Posterior cingulate gyrus (tissue), 11 donors: ENCODE measurements at places on chromosomes 5 and 9.

GRCh38 chr9:96344458-96345180 lies 38.9 kb downstream of the SLC35D2 start:
- peak; percentile 90 for DNase-seq

DNA sequence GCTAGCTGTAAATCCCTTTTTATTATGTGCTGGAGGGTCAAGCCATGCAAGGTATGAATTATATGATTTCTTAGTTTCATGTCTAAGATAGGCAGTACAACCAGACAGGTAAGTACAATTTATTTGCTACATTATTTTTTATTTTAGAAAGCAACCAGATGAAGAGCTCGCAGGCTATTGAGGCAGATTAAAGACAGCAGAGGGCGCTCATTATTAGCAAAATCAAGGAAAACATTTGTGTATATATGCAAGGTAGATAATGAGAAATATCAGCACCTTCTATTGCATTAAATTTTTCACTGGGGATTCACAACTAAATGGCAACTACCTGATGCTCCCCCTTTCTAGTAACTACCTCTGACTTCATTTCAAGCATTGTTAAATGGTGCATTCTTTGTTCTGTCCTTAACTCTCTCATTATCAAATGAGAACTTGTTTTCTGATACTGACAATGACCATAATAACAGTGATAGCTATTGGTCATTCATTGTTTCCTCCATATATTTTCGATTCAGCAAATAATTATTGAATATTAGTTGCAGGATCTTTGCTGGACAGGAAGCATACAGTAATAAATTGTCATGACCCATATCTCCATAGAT lies 8.6 kb downstream of the SCGB3A2 start:
- DNase-seq = no peak

GRCh38 chr9:91978740-91979414 lies 28.8 kb upstream of the ROR2 start:
- no peak for DNase-seq

DNA sequence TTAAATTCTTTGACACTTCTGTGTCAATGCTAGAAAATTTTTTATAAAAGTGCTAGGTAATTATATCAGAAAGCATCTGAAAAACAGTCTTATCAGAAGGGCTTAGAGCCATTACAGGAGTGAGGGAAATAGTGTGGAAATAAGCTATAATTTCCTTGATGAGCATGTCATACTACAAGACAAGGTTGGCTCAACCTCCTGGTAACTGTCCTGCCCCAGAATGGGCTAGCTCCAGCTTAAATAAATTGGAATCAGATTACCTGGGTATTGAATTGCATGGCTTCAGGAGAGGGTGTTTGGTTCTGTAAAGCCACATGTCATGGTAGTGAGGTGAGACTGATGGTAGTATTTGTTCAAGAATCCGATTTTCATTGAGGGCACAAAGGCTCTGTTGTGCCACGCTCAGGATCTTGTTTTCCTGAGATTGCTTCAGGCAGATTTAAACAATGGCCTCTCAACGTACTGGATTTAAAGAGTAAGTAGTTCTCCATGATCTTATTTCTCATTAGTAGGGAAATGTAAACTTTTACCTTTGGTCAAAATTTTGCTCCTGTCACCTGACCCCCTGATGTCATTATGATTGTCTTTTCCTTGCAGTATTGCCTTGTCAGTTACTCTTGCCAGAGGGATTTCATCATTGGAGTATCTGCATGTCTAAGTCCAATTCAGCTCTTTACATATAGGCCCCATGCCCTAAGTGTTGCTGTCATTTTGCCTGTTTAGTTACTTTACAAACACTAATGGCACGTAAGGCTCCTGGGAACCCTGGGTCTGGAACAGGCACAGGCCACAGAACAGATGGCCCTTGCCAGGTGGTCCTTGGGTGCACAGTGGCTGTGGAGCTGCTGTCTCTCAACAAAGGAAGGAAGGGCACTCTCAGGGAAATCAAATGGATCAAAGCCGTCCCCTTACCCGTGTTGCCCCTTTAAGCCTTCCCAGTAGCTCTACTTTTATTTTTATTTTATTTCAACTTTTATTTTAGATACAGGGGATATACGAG lies 21.3 kb downstream of the TRIO start:
- no peak for DNase-seq

DNA sequence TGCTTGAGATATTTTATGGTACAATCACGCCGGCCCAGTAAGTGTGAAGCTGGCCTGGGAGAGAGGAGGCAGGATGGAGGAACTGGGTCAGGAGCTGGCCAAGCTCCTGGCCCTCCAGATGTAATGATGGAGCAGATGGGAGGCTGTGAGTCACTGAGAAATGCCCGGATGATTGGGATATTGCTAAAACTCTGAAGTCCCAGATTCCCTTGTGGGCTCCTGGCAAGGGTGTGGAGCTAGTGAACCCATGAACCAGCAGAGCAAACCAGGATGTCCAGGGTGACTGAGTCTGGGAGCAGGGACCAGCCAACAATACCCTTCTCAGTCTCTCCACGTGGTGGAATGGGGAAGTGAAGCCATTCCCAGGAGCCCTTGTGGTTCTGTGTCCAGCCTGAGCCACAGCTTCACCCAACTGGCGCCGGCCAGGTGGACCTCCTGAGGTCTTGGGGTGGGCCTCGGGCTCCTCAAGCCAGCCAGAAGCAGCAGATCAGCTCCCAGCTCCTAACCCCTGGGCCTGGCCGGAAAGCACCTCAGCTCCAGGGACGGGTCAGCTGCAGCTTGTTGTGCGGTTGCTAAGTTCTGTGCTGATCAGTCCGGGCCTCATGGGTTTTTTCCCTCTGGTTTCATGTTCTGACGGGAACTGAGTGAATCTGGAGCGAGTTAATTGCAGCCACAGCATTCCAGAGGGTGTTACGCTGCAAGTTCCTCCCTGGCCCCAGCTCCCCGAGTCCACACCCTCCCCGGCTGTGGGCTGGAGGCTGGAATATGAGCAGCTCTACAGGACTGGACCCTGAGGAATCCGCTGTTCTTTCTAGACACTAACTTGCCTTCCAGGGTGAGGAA lies 37.6 kb downstream of the DUSP1 start:
- peak; percentile 72 for DNase-seq

DNA sequence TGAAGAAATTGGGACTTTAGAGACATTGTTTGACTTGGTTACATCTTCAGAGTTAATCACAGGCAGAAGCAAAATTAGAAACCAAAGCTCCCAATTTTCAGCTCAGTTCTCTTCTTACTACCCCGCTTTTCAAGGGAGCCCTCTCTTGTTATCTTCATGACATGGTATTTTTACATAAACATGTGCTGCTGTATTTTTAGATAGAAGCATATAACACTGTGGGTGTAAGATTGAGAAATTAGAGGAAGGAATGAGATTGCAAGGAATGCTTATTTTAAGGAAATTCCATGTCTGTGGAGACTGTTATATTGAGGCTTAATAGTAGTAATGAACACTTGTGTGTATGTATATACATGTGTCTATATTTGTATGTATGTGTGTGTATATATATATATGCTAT lies 401.6 kb downstream of the TMEM232 start:
- DNase-seq = no peak

- no peak for DNase-seq
These were observed 149.6 kb downstream of the TTLL11 start for GRCh38 chr9:121943463-121943862.
